T-cell (primary cell): ENCODE measurements at places on chromosomes 6 and 20. TPM values are rescaled to one million over a fixed set of nuclear protein-coding genes. Genes with fewer than 3 reads are reported as not detected.

MAS1 gene
- not detected for total RNA-seq

ARMH2 gene
- total RNA-seq: 4.6 TPM

HECA gene
- 133 TPM for total RNA-seq

ARFGEF3 gene
- total RNA-seq: not detected

PSMB1 gene
- total RNA-seq: 89.3 TPM

MLN gene
- total RNA-seq: not detected

ZNF322 gene
- 5.3 TPM for total RNA-seq

MAP3K4 gene
- 62.4 TPM for total RNA-seq

MOG gene
- not detected for total RNA-seq

IL17A gene
- total RNA-seq: not detected

ATP9A gene
- total RNA-seq: 0.85 TPM

PPDPF gene
- 147 TPM for total RNA-seq

GTSF1L gene
- 0.63 TPM for total RNA-seq

MYB gene
- total RNA-seq: 23.9 TPM

ULBP1 gene
- total RNA-seq: not detected

COL11A2 gene
- total RNA-seq: 1.5 TPM

NRSN1 gene
- total RNA-seq: not detected
